Mesothelial cell of epicardium (in vitro differentiated cells): ENCODE measurements at places on chromosomes 3 and 15. TPM values are rescaled to one million over a fixed set of nuclear protein-coding genes. Genes with fewer than 3 reads are reported as not detected.

- H3K4me3 ChIP-seq: no peak overlapping the region
- peak; percentile 16 for DNase-seq
- H3K27ac ChIP-seq: no peak overlapping the region
Measured at GRCh38 chr15:89492111-89492641, 4.2 kb downstream of the RHCG start.

DNA sequence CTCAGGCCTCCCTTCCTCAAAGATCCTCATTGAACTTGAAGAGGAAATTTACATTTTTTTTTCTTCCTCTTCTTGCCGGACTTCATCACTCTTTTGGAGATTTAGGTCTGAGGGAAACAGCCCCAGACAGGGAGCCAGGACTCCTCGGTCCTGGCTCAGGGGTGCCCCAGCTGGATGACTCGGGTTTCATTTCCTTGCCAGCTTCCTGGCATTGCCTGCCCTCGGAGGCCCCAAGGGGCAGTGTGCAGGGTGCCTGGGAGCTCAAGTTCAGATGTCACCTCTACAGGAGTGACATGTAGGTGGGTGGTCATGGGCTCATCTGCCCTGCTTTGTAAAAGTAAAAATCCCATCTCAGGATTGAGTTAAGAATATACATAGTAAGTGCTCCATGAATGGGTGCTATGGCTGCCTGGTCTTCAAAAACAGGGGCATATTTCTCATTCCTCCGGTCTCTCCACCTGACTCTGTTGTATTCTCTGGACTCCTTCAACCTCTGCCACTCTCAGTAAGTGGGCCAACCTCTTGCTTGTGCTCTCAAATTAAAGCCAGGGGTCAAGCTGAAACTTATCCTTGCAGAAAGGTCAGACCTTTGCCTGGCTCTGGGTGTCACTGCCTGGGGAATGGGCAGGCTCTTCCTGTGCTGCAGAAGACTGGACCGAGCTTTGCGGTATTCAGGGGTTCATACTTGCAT lies 51.8 kb downstream of the SMAD6 start:
- no peak for DNase-seq
- peaks cover 65% of the 10 kb centered on the region for H3K4me1 ChIP-seq
- H3K27ac ChIP-seq: peak overlapping the region; percentile 81
- H3K4me3 ChIP-seq: no peak overlapping the region
- H3K36me3 ChIP-seq: peaks cover 32% of the 10 kb centered on the region

DNA sequence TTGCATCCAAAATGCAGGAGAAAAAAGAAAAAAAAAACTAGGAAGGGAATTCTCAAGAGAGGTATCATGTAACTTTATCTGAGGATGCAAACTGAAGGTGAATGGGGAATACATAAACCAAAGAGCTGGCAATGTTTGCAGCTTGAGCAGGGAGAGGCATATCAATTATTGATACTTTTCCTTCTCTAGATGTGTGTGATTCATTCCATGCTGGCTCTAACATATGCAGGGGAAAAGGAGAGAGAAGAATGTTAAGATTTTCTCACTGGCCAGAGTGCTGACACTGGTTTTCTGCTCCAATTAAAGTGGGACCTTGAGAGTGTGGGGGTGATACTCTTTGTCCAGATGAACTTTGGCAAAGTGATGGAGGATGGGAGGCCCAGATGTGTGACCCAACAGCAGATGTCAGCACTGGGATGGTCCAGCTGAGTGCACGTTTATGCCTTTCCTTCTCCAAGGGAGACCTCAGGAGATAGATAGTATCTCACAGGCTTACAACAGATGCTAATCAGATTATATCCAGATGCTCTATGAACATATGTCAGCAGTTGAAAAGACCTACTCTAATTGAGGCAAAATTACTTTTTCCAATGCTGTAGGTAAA lies 50.0 kb upstream of the PSMD6 start:
- H3K27ac ChIP-seq: no peak overlapping the region
- H3K4me3 ChIP-seq: no peak overlapping the region
- peaks cover 25% of the 10 kb centered on the region for H3K27me3 ChIP-seq
- H3K4me1 ChIP-seq: peaks cover 16% of the 10 kb centered on the region
- H3K36me3 ChIP-seq: no peaks in the 10 kb centered on the region

GRCh38 chr3:122661633-122662032 lies 19.0 kb upstream of the PARP14 start:
- no peak for DNase-seq
- H3K27me3 ChIP-seq: peaks cover 29% of the 10 kb centered on the region
- H3K36me3 ChIP-seq: no peaks in the 10 kb centered on the region

DNA sequence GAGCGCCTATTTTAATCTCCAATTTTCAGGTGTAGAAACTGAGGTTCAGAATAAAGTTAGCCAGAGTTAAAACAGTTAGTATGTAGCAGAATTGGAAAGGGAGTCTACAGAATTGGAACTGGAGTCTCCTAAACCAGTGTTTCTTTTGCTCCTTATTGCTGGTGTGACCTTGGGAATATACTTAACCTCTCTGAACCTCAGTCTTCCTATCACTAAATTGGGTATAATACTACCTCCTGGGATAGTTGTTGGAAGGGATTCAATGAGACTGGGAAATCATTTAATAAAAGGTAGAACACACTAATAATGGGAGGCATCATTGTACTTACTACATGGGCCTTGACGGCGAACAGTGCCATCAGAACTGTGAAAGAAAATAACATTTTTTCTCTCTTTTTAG lies 55.1 kb downstream of the LPP start:
- no peaks in the 10 kb centered on the region for H3K27me3 ChIP-seq
- H3K27ac ChIP-seq: no peak overlapping the region
- no peak overlapping the region for H3K4me3 ChIP-seq

DNA sequence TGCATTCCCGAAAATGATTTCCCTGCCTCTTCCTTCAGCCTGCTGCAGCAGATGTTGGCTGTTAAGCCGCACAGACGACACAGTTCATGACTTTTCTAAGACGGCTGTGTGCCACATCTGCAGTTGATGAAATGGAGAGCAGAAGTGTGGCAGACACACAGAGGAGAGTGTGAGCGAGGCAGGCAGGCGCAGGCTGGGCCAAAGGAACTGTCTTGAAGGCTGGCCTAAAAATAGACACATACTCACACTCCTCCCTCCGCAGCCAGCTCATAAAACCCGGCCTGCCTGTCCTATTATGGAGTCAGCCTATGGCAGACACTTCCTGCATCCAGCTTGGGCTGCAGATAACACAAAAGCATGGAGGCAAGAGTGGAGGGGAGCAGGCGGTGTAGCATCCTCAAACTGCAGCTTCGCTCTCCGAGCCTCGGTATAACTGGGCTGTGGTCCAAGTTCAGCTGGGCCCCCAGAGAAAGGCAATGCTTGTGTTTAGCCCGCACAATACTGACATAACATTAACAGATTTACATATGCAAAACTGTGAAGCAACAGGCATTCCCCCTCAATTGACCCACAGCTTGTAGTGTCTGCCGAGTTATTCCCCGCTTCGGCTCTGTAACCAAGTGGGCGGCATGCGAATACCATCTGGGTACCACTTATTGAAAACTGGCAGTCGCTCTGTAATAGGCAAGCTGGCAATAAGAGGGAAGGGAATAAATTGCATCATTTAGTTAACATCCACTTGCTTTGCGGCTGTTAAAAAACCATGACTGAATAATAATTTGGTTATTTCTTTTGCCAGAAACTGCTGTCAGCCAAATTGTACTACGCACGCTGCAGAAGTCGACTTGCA lies 40.8 kb downstream of the FOXP1 start:
- H3K4me1 ChIP-seq: peaks cover 41% of the 10 kb centered on the region
- H3K4me3 ChIP-seq: peak overlapping the region; percentile 40
- peak overlapping the region; percentile 82 for H3K27ac ChIP-seq
- peaks cover 3% of the 10 kb centered on the region for H3K36me3 ChIP-seq
- no peaks in the 10 kb centered on the region for H3K27me3 ChIP-seq

NBEAL2 gene
- total RNA-seq: 83.5 to 86.9 TPM (median 84.2 TPM) in 3 replicates
